IPS-NIHi11 (cell line): ENCODE measurements at places on chromosomes 3 and 15.
A peak's percentile ranks its signal among the peaks of the same experiment; 100 is the strongest.

DNA sequence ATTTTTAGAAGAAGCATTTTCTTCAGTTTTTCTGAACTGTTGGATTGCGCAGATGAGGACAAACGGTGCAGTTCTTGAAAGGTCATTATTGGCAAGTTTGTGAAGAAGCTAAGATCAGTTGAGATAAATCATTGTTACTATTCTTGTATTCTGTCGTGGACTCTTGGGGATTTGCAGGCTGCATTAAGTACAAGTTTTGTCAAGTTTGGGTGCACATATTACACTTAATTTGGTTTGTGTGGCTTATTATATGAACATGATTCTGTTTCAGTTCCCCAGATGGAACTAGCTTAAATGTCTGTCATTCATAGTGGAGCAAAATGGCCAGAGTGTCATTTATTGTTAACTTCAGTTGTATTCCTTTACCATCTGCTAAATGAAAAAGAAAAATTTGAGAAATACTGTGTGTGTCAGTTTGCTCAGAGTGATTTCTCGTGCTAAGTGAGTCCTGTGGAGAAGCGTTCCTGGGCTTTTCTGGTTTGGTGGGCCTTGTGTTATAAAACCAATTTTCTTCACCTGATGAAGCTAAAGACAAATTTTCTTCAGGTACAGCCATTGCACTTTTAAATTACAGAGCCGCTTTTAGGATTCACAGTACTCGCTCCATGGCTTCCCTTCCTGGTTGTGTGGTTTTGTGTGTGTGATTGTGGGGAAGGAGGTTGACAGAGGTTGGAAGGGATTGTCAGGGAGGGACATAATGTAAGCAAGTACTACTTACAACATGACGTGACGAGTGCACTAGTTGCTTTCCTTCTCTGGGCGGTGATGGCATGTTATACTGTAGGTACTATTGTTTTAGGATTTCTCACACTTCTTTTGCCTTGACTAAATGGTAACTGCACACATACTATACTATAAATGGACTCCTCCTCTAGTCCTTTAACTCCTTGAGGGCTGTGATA is 1.7 kb downstream of the AKAP13 start:
- no peak for DNase-seq

- DNase-seq, result no peak
Observed at GRCh38 chr3:132380920-132381319, 36.4 kb upstream of the DNAJC13 start.

- DNase-seq, result no peak
Observed at GRCh38 chr3:77392181-77392580, 352.3 kb downstream of the ROBO2 start.

DNA sequence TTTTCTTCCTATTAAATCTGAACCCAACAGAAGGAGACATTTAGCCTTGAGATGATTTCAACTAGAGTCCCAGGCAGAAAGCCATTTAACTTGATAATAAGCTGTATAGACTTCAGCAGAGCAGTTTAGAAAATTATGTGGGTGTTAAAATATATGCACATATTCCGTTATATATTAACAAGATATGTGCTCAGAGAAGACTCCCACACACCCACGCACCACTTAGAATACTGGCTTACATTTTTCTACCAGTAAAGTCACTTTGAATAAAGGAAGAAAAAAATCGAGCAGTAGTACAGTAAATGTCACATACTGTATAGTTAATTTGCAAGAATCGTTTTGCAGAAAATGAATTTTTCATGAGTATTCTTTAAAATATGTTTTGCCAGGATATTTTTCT is 599.3 kb downstream of the FGF12 start:
- no peak for DNase-seq

DNA sequence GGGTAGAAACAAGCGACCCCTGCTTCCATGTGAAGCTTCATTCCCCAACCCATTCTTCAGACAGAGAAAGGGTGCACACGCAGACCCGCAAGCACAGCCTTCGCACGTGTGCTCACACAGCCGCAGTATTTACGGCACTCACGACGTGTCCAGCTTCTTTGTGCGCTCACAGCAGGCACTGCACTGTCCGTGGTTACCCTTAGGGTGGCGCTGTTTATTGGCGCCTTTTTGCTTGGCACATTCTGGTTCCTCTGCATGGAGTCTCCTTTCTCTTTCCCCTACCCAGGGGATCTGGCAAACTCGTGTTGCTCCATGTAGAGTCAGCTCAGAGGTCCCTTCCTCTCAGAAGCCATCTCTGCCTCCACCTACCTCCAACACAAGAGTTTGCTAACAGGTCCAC is 115.1 kb downstream of the SLCO3A1 start:
- DNase-seq, result no peak

DNA sequence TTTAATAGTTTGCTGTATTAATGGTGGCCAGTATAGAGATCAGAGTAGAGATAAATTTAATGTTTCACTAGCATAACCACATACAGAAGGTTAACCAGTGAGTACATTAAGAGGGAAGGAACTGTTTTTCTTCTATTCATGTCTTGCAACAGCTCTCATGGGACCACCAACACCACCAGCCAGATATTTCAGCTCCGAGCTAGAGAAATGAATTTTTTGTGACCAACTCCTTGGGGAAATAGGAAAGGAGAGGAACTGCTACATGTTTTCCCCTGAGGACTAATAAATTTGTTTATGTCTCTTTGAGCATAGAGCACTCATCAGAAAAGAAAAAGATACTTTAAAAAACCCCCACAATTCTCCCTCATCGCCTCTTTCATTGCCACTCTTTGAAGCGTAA is 247.5 kb downstream of the MBNL1 start:
- DNase-seq, result no peak

DNA sequence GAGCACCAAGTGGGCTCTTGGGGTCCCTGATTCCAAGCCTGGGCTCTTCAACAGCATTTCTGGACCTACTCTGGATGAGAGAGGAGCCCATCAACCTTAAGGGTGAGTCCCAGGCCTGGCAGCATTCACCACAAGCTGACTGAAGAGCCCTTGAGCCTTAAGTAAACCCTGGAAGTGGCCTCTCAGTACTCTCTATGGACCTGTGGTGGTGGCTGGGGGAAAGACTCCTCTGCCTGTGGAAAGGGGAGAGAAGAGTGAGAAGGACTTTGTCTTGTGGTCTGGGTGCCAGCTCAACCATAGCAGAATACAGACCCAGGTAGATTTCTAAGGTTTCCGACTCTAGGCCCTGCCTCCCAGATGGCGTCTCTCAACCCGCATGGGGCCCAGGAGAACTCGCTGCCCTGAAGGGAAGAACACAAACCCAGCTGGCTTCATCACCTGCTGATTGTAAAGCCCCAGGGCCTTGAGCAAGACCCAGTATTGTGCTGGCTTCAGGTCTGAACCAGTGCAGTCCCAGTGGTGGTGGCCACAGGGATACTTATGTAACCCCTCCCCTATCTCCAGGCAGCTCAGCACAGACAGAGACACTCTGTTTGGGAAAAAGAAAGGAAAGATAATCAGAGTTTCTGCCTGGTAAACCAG is 71.4 kb downstream of the TFDP2 start:
- DNase-seq, result no peak

- DNase-seq, result no peak
Observed at GRCh38 chr3:159787794-159788205, 200.8 kb upstream of the IL12A start.

DNA sequence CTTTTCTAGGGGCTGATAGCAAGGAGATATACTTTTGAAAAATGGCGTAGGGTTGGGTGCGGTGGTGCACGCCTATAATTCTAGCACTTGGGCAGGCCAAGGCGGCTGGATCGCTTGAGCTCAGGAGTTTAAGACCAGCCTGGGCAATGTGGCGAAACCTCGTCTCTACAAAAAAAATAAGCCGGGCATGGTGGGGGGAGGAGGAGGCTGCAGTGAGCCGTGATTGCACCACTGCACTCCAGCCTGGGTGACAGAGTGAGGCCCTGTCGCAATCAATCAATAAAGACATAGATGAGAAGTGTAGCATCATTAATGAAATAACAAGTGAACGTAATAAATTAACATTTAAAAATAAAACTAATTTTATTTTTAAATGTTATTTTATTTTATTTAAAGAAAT is 134.6 kb downstream of the SLCO3A1 start:
- DNase-seq, result no peak

- DNase-seq, result no peak
Observed at GRCh38 chr3:14244521-14245247, 66.1 kb downstream of the LSM3 start.

DNA sequence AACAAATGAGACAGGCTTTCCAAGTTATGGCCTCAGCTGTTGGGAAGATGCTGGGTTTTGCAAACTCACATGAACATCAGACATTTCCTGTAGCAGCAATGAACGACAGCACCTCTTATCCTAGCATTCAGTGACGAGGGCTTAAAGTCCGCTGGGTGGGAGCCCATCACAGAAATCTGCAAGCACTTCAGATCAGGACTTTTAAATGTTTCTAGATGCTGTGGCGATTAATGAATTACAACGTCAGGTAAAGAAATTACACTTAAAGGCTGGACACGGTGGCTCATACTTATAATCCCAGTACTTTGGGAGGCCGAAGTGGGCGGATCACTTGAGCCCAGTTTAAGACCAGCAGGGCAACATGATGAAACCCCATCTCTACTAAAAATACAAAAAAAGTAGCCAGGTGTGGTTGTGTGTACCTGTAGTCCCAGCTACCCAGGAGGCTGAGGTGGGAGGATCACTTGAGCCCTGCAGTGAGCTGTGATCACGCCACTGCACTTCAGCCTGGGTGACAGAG is 3.9 kb downstream of the AEN start:
- no peak for DNase-seq

- no peak for DNase-seq
Observed at GRCh38 chr3:39146611-39147591, 6.5 kb downstream of the CSRNP1 start.

- DNase-seq, result peak; percentile 58
Observed at GRCh38 chr15:61216519-61216918, 12.6 kb downstream of the RORA start.

DNA sequence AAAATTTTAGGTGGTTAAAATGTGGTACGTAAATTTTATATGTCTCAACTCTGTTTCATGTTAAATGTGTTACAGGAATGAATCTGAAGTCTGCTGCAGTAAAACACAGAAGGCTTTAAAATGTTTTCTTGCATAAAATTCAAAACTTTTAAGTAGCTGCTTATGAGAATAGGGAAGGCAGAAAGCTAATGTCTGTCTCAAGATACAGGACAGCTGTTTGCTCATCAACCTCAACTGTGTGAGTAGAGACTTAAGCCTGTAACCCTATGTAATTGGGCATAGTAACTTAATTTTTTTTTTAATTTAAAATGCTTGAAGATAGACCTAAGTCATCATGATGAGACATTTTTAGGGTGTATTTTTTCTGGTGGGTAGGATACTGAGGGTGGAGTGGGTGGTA is 38.9 kb downstream of the ZFAND6 start:
- no peak for DNase-seq

DNA sequence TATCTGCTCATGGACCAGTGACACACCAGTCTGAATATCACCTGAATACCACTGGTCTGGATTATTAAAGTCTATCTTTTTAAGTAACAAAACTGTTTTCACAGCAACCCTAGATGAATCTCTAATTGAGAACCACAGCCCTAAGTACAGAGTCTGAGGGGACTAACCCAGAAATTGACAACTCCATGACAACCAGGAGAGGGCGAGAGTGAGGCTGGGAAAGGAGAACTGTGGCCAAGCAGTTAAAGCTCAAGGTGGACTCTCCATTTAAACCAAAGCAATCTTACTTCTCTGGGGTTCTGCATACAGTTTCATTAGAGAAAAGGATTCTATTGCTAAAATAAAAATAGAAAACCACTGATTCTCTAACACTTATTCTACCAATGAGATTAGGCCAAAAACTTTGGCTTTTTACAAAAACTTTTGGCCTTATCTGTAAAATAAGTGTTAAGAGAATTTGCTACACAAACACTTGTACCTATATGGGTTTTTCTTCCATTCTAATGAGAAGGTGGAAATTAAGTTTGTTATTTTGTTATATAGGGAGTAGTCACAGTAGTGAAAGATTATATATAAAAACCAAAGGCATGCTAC is 11.4 kb downstream of the NEK10 start:
- peak; percentile 73 for DNase-seq

DNA sequence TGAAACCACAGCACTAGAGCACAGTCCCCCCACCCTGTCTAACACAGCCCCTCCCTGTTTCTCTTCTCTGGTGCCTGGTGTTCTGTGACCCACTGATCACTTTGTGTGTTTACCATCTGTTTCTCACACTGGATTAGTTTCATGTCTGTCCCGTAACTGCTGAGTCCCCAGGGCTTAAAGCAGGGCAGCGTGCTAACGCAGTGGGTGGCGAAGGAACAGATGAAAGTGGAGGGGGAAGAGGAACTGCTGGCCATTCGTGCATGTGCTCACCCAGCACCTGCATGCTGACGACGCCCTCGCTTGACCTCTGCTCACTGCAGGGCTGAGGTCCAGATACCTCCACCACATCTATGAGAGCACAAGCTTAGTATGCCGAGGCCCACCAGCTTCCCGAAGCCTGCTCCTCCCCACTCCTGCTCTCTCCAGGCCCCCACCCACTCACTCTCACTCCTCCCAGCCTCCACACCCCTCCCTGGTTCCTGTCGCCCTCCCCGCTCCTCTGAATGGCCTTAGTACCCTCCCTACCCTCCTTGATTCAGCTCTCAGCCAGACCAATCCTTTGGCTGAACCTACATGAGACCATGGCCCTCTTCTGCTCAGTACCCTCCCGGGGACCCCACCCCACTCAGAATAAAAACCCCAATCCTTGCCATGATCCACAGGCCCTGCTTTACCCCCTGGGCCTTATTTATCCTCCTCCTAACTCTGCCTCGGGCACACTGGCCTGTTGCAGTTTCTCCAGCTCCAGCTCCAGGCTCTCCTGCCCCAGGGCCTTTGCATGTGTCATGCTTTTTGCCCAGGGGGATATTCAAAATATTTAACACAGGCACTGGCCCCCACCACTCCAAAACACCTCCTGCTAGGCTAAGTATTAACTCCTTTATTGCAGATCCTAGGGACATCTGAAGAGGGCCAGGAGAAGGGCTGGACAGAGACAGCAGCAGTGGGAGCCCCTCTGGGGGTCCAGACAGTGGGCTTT is 15.1 kb upstream of the IQSEC1 start:
- DNase-seq, result no peak

GRCh38 chr3:180329187-180329586 is 272.8 kb upstream of the TTC14 start:
- DNase-seq, result no peak

DNA sequence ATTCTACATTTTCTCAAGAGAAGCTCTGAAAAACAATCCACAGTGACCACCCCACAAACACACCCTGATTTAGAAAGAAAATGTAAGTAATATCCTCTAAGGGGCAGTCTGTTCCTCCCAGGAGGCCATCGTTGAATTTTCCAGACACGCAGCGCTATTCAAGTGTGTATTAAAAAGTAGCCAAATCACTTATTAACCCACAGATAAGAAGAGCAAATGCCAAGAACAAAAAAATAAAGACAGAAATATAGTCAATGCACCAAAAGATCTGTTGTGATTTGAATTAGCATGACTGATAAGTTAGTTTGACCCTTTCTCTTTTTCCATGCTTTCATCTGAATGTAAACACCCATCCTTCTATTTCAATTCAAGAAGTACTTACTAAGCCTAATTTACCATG is 622.8 kb upstream of the ZNF385D start:
- DNase-seq, result no peak

DNA sequence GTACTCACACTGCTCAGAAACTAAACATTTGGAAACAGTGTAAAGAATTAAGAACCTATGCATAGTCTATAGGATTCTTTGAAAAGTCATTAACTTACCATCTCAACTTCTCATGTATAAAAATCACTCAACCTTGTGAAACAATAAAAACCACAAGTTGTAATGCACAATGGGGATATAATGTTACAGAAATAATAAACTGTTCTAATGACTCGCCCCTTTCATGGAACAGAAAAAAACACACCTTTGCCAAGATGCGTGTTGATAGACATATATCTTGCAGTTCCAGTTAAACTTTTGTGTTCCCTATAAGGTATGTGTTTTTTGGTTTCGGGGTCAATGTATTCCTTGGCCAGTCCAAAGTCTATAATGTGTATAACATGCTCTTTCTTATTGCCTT is 50.8 kb upstream of the PPIB start:
- no peak for DNase-seq
